ENCODE measurements at places on chromosomes 3 and 15.

GRCh38 chr3:180403156-180403555 lies 198.8 kb upstream of the TTC14 start:
- DNase-seq = no peak

- peak; percentile 38 for DNase-seq
Measured at GRCh38 chr15:68045289-68046265, 8.5 kb upstream of the PIAS1 start.

GRCh38 chr3:143119974-143120715 lies 574 bp downstream of the CHST2 start:
- DNase-seq = no peak

GRCh38 chr15:65875458-65875857 lies 6.2 kb downstream of the RAB11A start:
- DNase-seq = no peak

- no peak for DNase-seq
Measured at GRCh38 chr3:145395421-145395820, 765.6 kb downstream of the PLOD2 start.

DNA sequence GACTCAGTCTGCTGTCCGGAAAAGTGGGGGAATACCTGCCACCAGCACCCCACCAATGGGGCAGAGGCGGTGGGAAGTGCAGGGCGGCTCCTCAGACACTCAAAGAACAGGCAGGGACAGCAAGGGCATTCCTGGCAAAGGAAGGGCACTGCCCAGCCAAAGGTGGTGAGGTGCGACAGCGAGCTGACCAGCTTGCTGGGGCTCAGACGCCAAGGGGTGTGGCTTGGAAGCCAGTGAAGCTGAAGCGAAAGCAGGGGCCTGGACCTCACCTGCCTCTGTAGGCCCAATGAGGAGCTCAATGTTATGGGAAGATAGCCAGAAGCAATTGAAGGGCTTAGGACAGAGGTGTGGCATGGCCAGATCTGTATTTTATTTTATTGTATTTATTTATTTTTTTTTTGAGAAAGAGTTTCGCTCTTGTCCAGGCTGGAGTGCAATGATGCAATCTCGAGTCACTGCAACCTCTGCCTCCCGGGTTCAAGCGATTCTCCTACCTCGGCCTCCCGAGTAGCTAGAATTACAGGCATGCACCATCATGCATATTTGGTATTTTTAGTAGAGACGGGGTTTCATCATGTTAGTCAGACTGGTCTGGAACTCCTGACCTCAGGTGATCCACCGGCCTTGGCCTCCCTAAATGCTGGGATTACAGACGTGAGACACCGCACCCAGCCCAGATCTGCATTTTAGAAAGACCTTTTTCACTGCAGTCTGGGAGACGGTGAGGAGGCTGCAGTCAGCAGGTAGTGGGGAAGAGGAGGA lies 4.4 kb upstream of the LMAN1L start:
- no peak for DNase-seq

DNA sequence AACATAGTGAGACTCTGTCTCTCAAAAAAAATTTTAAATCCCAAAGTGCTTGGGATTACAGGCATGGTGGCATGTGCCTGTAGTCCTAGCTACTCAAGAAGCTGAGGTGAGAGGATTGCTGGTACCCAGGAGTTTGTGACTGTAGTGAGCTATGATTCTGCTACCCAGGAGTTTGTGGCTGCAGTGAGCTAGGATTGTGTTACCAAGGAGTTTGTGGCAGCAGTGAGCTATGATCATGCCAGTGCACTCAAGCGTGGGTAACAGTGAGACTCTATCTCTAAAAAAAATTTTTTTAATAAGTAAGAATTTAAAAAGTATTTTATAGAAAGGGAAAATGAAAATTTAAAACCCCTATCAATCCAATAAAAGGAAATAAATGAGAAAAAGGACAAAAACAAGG lies 69.5 kb downstream of the FAIM start:
- DNase-seq = no peak

- no peak for DNase-seq
Measured at GRCh38 chr3:86104154-86104553, 886.8 kb downstream of the VGLL3 start.

DNA sequence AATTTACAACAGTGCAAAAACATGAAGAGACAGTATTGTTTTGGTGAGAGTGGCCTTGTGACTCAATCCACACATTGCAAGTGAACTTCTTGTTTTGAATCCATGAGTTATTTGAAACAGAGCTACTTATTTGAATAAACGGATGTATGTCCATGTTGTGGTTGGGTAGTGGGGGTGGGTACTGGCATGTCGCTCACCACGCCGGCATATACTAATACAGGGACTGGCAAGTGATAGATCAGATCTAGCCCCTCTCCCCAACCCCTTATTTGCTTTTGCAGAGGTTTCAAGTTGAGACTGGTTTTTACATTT lies 83.8 kb downstream of the EDEM1 start:
- no peak for DNase-seq

- DNase-seq = no peak
Measured at GRCh38 chr3:111870620-111871019, 11.6 kb downstream of the PHLDB2 start.

DNA sequence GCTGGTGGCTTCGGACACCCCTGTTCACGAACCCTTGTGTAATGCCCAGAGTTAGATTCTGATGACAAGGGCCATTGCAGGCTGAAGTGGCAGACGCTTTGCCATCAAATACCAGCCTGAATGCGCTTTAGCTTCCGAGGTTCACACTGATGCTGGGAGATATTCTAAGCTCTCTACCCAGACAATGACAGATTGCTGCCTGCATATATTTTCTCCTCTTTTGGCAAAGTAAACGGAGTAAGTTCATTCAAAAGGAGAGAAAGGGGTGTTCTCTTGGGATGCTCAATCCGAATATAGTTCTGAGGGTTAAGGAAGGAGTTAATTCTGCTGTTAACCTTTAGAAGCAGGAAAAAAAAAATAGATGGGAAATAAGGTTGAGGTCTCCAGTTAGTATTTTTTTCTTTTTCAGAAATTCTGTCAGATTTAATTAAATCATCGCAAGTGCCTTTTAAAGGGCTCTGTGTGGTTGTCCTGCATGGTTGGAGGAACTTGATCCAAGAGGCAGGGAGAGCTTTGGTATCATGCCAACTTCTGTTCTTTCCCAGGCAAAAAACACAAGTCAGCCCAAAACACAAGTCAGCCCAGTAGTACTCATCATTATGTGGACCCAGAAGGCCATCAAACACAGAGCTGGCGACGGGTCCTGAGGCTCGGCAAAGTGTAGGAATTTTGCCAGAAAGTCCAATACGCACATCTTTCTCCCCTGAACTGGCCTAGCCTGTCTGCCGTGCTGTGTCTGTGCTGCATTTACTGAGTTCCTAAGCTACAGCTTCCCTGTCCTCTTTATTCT lies 70.9 kb upstream of the ST8SIA2 start:
- DNase-seq = no peak

DNA sequence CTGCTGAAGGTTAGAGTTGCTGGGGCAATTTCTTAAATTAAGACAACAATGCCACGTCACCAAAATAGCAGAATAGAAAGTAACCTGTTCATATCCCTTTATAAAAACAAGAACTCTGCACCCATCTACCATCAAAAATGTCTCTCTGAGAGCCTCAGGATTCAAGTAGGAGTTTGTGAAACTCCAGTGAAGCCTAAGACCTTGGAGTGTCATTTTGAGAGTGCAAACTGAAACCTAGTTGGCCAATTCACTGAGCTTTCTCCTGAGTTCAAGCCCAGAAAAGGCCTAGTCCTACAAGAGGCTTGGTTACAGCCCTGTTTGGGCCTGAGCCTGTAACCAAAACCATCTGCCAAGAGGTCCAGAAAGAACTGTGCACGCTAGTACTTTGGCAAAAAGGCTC lies 335.1 kb downstream of the EFHB start:
- no peak for DNase-seq

DNA sequence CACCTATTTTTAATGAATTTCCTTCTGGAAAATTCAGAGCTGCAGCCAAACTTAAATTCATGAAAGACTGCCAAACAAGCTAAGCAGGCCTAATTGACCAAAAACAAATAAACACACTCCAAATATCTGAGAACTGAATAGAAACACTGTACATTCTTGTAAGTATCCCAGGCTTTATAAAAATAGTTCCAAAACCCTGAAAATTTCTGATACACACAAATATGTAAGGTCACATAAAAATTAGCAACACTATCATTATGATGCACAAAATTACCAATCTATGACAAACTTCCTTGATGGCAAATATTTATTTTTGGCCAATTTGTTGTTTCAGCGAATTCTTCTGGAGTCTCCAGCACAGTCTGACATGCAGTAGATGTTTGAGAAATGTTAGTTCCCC lies 117.9 kb upstream of the UBE2E2 start:
- DNase-seq = no peak

DNA sequence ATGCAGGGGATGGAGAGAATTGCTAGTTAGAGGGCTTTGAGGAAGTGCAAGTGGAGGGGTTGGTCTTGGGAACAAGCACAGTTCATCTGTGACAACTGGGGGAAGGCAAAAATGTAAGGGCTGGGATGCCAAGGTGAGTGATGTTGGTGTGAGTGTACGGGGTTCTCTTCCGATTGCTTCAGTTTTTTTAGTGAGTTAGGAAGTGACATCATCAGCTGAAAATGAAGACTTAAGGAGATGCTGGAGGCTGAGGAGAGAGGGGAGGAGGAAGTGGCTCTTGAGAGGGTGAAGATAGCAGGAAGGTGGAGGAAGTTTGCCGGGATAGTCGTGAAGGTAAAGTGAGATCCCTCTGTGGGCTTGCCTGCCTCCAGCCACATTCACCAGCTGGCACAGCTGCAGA lies 12.7 kb downstream of the TICRR start:
- DNase-seq = no peak

DNA sequence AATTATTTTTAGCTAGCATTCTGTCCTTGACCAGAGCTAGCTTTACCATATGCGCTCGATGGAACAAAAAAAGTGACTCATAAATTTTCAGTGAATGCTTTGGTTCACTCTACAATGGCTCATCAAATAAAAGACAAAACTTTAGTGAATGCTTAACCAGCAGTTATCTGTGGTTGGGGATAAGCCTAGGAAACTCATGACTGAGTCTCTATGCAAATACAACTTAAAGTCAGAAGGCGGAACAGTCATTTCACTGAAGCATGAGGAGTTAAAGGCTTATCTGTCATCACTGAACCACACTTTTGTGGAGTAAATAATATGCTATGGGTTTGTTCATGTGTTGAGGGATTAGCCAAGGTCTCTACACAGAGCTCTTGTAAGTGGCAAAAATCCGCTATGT lies 308.4 kb downstream of the SQOR start:
- DNase-seq = no peak

DNA sequence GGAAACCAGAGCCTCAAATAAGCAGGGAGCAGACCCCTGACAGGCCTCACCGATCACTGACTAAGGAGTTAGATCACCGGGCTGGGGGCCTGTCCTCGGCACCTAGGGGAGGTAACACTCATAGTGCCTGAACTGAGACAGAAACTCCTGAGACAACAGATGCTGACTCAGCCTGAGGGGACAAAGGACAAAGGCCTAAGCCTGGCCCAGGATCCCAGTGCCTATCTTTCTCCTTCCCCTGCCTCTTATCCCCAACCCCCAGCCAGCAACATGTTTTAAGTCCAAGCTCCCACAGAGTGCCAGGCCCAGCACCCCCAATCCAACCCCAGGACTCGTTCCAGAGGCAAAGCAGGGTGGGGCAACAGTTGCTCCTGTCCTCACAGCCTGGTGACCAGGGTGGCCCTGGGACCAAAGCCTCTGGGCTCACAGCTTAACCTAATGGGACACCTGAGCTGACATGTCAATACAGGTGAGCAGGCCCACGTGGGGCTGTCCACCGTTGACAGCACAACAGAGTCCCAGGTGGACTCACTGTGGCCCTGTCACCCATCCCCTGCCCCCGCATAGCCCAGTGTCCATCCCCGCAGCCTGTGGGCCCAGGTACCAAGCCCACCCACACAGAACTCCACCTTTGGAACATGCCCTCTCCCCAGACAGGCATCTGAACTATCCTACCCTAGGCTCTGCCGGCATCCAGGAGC lies 37.4 kb downstream of the ADCY5 start:
- no peak for DNase-seq

- DNase-seq = peak; percentile 63
Measured at GRCh38 chr15:62469478-62469873, 304.4 kb upstream of the C2CD4B start.

GRCh38 chr3:134802428-134803050 lies 7.5 kb downstream of the EPHB1 start:
- DNase-seq = no peak

- DNase-seq = no peak
Measured at GRCh38 chr3:173839859-173840258, 442.3 kb downstream of the NLGN1 start.

DNA sequence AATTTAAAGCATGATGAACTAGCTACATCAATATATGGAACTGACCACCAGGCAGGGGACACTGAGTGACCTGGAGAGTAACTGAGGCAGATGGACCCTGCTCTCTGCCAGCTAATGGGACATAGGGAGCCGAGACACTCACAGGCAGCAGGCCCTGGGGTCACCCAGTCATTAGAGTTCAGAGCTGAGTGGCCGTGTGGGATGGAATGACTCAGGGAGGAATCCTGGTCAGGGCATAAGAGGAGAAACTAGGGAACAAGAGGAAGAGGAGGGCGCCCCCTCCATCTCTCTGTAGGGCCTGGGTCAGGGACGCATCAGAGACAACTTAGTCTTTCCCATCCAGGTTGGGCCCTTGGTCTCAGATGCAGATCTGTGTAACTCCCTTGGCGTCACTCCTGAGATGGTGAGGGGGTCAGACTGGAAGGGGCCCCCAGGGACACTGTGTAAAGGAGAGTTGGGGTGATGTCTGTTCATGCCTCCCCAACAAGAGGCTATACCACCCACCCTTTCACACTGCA lies 39.8 kb downstream of the CCDC12 start:
- no peak for DNase-seq

GRCh38 chr3:64072126-64072525 lies 48.8 kb upstream of the PSMD6 start:
- no peak for DNase-seq

GRCh38 chr3:45482829-45483228 lies 94.5 kb downstream of the LARS2 start:
- no peak for DNase-seq

- DNase-seq = no peak
Measured at GRCh38 chr3:190336516-190337189, 14.4 kb upstream of the CLDN1 start.

DNA sequence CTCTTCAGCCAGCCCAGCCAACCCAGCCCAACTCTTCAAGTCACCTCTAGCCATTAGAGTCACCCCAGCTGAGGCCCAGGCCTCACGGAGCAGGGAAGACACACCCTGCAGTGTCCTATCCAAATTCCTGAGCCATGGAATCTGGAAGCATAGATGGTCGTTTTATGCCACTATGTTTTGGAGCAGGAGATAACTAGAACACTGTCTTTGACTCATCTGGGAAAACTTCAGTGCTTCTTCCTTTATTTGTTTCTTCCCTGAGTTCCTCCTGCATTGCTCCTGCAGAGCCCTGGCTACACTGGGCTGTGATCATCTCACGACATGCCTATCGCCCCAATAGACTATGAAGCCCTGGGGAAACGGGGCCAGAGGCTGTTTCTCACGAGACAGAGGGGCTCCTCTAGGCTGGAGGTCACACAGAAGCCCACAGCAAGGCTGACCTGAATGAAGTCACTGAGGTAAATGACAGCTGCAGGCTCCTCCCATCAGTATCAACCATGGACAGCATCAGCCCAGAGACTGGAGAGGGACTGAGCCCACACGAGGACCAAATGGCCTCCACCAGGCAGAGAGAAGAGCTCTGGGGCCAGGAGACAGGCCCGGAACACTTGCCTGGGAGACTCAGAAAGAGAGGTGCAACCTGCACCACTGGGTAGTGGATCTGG lies 22.7 kb downstream of the CRABP1 start:
- DNase-seq = no peak
